Osteocyte (in vitro differentiated cells): ENCODE measurements at places on chromosomes 4 and X. TPM values are rescaled to one million over a fixed set of nuclear protein-coding genes. Genes with fewer than 3 reads are reported as not detected.

DNA sequence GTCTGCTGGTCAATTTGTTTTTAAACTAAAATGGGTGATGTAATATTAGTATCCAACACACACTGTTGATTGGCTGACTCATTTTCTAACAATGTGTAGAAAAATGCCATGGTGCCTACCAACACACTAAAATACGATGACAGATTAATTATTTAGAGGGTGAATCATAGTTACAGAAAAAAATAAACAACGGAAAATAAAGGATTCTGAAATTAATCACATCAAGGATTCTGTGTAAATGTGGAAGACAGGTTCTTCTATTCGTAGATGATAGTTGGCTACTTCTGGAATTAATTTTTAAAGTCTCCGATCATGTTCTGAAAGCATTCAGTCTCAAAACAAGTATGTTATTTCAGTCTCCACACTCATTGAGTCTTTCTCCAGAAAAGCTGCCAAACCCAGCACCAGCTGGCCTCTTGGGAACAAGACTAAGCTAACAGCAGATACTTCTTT, 8.2 kb upstream of the IQCM start:
- peak overlapping the region; percentile 79 for H3K27ac ChIP-seq
- H3K27me3 ChIP-seq = peaks cover 11% of the 10 kb centered on the region
- no peak for DNase-seq
- H3K4me3 ChIP-seq = peak overlapping the region; percentile 53
- peaks cover 11% of the 10 kb centered on the region for H3K4me1 ChIP-seq

GRCh38 chr4:162497564-162498167, 333.9 kb upstream of the FSTL5 start:
- peaks cover 11% of the 10 kb centered on the region for H3K27me3 ChIP-seq
- H3K4me3 ChIP-seq = no peak overlapping the region
- H3K4me1 ChIP-seq = no peaks in the 10 kb centered on the region
- no peak overlapping the region for H3K27ac ChIP-seq

GRCh38 chrX:43845776-43846175, 36.5 kb downstream of the MAOB start:
- H3K36me3 ChIP-seq = no peaks in the 10 kb centered on the region
- H3K4me3 ChIP-seq = no peak overlapping the region
- no peaks in the 10 kb centered on the region for H3K27me3 ChIP-seq

GRCh38 chrX:47293106-47293505, 60.3 kb downstream of the USP11 start:
- H3K27ac ChIP-seq = no peak overlapping the region
- H3K4me3 ChIP-seq = no peak overlapping the region
- DNase-seq = no peak
- peaks cover 11% of the 10 kb centered on the region for H3K27me3 ChIP-seq

The NAP1L3 gene
- total RNA-seq = 14.3 and 15.0 TPM in 2 replicates

- no peak for DNase-seq
- no peaks in the 10 kb centered on the region for H3K4me1 ChIP-seq
- no peaks in the 10 kb centered on the region for H3K27me3 ChIP-seq
- H3K36me3 ChIP-seq = no peaks in the 10 kb centered on the region
- H3K4me3 ChIP-seq = no peak overlapping the region
- no peak overlapping the region for H3K27ac ChIP-seq
Observed at GRCh38 chr4:165070560-165070959, 16.9 kb downstream of the TRIM75 start.

The RHOXF2B gene
- not detected in 2 replicates for total RNA-seq

DNA sequence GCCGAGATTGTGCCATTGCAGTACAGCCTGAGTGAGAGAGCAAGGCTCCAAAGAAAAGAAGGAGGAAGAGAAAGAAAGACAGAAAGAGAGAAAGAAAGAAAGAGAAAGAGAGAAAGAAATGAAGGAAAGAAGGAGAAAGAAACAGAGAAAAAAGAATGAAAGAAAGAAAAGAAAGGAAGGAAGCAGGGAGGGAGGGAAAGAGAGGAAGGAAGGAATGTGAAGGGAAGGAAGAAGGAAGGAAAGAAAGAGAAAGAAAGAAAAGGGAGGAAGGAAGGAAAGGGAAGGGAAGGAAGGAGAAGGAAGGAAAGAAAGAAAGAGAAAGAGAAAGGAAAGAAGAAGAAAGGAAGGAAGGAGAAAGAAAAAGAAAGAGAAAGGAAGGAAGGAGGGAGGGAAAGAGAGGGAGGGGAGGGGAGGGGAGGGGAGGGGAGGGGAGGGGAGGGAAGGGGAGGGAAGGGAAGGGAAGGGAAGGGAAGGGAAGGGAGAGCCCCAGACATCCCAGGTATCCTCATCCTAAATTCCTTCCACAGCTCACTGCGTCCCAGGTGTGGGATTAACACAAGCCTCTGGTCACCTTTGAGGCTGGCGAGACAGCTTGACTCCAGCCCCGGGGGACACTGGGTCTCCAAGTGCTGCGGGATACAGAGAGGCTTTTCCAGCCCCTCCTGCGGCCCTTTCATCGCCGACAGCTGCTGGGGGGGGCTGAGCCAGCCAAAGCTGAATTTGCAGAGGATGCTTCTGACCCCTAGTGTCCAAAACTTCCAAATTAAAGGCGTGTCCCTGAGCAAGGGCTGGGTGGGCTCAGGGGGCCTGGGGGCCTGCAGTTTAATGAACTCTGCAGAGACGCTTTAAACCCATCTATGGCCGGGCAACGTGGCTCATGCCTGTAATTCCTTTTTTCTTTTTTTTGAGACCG, 24.2 kb upstream of the CSF2RA start:
- H3K27me3 ChIP-seq = no peaks in the 10 kb centered on the region
- peak overlapping the region; percentile 7 for H3K27ac ChIP-seq
- no peak overlapping the region for H3K4me3 ChIP-seq
- peaks cover 23% of the 10 kb centered on the region for H3K4me1 ChIP-seq
- no peaks in the 10 kb centered on the region for H3K36me3 ChIP-seq

GRCh38 chrX:68994135-68994890, 165.5 kb downstream of the EFNB1 start:
- peaks cover 35% of the 10 kb centered on the region for H3K4me1 ChIP-seq
- H3K27me3 ChIP-seq = no peaks in the 10 kb centered on the region
- H3K4me3 ChIP-seq = no peak overlapping the region
- no peaks in the 10 kb centered on the region for H3K36me3 ChIP-seq

The FAM120C gene
- total RNA-seq = 11.6 and 12.0 TPM in 2 replicates

The OPHN1 gene
- total RNA-seq = 10.4 and 10.9 TPM in 2 replicates

DNA sequence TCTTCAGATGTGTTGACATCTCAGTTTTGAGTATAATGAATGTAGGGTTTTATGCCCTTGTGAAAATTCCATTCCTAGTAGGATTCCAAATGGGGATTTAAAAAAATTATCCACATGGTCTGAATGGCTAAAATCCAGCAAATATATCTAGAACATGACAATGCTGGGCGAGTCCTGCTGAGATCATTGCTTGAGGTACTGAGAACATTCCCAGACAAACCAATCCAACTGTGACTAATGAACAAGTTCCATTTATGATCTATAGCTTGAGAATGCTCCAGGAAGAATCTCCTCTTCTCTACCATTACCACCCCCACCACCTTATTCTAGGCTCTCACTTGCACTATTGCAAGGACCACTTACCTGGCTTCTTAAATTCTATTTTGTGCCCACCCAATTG, 77.2 kb upstream of the IL1RAPL2 start:
- no peaks in the 10 kb centered on the region for H3K4me1 ChIP-seq
- no peak for DNase-seq
- no peak overlapping the region for H3K4me3 ChIP-seq
- no peak overlapping the region for H3K27ac ChIP-seq
- no peaks in the 10 kb centered on the region for H3K36me3 ChIP-seq
- H3K27me3 ChIP-seq = no peaks in the 10 kb centered on the region

The CCKAR gene
- not detected in 2 replicates for total RNA-seq
